ENCODE measurements at places on chromosomes 11 and 22.

GRCh38 chr22:49963647-49964026, 3.1 kb downstream of the PIM3 start:
- DNase-seq: peak; percentile 13

DNA sequence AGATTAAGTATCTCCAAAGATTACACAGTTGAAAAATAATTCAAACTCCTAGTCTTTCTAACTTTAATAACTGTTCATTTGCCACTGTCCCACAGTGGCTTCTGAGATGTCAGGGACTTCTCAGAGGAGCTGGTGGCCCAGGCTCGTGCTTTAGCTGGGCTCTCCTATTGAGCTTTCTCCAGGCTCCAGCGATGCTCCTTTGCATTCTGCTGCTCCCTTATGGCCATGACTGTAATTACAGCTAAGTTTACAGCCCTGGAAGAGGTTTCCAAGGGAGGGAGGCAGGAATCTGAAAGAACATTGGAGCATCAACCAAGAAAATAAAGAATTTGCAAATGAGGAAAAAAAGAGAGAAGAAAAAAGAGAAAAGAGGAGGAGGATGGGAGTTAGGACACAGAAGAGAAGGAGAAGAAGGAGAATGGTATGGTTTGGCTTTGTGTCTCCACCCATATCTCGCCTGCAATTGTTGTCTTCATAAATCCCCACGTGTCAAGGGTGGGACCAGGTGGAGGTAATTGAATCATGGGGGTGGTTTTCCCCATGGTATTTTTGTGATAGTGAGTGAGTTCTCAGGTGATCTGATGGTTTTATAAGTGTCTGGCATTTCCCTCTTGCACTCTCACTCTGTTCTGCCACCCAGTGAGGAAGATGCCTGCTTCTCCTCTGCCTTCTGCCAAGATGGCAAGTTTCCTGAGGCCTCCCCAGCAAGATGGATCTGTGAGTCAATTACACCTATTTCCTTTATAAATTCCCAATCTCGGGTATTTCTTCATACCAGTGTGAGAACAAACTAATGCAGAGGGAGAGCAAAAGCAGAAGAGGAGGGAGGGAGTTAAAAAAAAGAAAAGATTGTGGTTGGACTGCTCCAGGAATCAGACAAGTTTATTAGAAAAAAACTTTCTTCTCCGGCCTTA, 857.0 kb downstream of the KCNA4 start:
- no peak for DNase-seq

GRCh38 chr11:115291325-115291724, 212.9 kb downstream of the CADM1 start:
- no peak for DNase-seq

DNA sequence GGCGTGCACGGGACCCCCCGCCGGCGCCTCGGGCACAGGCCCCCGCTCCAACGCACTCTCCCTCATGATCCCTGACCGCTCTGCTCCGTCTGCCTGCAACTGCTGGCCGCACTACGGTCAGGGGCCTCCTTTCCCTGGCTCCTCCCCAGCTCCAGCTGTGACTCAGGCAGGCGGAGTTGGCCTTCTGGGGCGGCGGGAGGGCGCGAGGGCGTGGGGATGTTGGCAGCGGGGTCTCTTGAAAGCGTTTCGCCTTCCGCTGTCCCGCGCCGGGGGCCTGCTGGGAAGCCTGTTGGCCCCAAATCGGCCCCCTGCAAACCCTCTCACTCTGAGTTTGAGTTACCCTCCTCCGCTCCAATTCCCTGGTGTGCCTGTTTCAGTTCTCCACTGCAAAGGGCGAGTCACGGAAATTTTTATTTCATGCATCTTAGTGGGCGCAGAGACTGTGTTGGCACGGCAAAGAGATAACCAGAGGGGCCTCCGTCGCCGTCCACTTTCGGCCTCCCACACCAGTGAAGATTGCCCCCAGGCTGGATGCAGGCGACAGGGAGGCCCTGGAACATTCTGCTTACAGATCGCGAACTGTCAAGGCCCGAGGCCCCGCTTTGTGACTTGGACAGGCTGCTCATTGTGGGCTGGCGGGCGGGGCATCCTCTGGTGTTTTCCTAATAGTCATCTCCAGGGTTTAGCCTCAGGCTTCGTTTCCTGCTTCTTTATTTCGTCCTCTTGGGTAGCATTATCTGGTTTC, at the start of gene CAVIN3:
CAVIN3 (minus strand) TSS at position 91 of the 745 bp plus-strand sequence; CDS start at position 66, 25 bp downstream.
- no peak for DNase-seq

DNA sequence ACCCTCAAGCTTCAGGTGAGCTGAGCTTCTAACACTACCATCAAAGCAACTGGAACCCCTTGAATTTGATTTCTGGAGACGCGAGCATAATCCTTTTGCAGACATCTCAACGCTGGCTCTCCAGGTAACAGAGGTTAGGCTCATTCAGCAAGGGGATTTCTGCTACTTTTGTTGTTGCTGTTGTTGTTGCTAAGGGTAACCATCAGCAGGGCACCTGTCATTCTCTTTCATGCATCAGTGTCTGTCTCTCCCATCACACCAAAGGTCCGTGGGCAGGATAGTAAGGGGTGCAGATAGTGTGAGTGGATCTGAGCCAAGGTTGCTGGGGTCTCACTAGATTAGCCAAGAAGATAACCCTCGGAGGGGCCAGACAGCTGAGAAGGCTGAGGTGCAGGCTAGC, 90.3 kb downstream of the TP53I11 start:
- DNase-seq: peak; percentile 17

GRCh38 chr11:133692126-133692934, 153.0 kb downstream of the SPATA19 start:
- DNase-seq: no peak
